ENCODE measurements at places on chromosomes 1 and 21.

DNA sequence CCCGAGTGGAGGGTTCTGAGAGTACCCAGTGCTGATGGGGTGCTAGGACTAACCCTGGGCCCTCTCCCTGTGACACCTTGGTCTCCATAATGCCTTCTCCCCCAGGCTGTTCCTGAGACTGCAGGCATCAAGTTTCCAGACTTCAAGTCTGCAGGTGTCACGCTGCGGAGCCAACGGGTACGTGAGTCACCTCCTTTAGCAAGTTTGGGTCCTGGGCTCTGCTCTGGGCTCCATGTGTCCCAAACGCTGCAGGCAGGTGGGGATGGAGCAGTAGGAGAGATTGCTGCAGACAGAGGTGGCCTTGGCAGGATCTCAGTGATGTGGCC is 6.0 kb downstream of the DMAP1 start:
- no peak for DNase-seq

- DNase-seq = no peak
Observed at GRCh38 chr1:160706526-160707235, 4.9 kb downstream of the CD48 start.

DNA sequence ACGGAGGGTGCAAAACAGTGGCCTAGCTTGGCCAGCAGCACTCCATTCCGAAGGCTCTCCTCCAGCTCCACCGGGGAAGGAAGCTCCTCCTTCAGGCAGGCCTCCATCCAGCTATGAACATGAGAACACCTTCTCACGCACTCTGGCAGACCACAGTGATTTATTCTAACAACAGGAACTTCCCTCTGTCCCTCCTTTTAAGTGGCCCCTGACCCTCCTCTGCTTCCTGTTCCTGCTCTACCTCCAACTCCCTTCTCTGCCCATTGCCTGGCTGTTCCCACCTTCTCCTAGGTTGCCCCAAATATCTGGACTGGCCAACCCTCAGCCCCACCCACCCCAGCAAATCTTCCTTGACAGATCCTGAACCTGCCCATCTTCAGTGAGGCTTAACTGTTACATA is 5.9 kb downstream of the IQGAP3 start:
- no peak for DNase-seq

DNA sequence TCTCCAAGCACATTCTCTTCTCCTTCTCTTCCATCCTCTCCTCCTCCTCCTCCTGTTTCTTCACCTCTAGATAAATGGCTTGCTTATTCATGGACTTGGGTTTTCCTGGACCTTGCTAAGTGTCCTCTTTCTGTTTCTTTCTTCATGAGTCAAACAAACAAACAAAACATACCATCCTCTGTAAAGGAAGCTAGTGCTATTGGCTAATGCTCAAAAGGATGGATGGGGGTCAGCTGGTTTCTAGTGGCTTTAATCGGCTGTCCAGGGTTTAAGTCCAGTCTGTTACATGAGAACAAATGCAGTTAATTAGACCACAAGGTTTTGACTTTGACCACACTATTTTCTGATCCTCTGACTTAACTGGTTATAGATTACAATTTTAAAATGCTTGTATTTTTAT is 83.8 kb upstream of the TSPAN2 start:
- peak; percentile 4 for DNase-seq

- no peak for DNase-seq
Observed at GRCh38 chr1:186442651-186443375, 18.1 kb downstream of the PDC start.

- DNase-seq = peak; percentile 85
Observed at GRCh38 chr21:34807146-34807880, 138.5 kb downstream of the CLIC6 start.

GRCh38 chr1:86703696-86704457 is 499 bp upstream of the SH3GLB1 start:
- peak; percentile 22 for DNase-seq

- no peak for DNase-seq
Observed at GRCh38 chr1:56459260-56459659, 120.1 kb downstream of the PLPP3 start.

DNA sequence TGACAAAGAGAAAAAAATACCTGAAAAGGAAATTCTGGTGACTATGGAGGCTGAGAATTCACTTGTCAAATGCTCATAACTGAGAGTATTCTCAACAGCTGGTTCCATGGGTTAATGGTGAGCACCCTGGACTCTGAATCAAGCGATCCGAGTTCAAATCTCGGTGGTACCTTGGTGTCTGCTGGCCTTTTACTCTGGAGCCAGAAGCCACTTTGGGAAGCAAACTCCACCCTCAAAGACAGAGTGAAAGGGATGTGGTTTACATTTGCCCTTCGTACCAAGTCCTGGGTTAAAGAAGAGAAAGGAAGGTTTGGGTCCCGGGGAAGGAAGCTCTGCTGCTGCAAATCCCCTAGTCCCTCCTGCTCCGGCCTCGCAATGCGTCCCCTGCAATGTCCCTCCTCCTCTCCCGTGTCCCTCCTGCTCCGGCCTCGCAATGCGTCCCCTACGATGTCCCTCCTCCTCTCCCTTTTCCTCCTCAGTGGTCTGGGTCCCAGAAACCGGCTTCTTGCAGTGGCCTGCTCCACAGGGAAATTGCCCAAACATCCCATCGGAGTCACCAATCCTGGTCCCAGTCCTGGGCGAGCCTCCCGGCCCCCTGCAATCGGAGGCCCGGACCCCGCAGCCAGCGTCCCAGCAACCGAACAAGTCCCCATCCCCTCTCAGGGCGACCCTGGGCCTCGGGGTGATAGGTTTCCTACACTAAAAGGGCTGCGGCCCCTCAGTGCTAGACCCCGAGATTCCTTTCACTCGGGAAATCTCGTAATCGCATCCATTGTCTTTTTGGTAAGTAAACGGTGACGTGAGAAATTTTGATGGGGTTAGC is 129.4 kb downstream of the PPIAL4G start:
- DNase-seq = no peak

DNA sequence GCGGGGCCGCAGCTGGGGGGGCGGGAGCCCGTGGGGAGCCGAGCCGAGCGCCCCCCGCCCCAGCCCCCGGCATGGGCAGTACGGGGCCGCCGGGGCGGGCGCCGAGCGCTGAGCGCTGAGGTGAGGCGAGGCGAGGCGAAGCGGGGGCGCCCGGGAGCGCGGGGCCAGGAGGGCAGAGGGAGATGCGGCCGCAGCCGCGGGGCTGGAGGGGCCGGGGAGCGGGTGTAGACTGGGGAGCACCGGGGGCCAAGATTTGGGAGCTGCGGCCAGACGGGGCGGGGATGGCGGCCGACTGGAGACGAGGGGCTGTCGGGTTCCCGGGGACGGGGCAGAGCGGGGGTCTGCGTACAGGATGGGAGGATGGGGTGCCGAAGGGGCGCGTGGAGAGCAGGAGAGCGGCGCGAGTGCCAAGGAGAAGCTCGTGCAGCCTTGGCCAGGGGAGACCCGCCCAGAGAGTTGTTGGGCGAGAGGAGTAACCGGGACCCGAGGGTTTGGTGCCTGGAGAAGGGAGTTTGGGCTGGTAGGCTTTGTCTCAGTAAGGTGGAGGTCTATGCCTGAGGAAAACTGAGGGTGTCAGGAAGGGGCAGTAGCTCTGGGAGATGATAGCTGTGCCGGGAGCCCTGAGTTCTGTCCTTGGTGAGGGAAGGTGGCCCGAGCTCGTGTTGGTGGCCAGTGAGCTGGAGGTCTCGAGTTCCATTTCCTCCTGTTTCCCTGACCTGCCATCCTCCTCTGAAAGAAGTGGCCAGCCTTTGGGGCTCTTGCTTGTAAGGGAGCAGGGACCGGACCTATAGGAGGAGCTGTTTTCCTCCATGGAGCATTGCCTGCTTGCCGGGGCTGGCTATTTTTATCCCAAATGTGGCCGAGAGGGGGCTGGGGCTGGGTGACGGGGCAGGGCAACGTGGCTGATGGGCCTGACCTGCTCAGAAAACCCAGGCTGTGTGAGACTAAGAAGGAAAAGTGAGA is 539 bp downstream of the ATP8B2 start:
- DNase-seq = peak; percentile 91

- no peak for DNase-seq
Observed at GRCh38 chr1:184255560-184255959, 131.3 kb upstream of the C1orf21 start.

DNA sequence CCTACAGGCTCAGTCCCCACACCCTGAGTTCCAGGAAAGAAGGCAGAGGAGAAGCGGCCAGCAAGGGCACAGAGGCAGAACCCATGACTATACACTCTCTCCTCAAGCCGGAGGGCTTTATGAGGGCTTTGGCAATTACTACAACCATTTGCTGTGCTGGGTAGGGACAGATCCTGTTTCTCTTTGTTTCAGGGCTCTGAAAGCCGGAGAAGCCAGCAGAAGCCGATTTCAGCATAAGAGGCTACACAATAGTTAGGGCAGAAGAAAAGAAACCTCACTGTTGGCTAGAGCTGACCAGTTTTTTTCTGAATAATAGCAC is 13.9 kb downstream of the GPR3 start:
- DNase-seq = no peak

- no peak for DNase-seq
Observed at GRCh38 chr1:232600424-232601258, 29.3 kb downstream of the SIPA1L2 start.

DNA sequence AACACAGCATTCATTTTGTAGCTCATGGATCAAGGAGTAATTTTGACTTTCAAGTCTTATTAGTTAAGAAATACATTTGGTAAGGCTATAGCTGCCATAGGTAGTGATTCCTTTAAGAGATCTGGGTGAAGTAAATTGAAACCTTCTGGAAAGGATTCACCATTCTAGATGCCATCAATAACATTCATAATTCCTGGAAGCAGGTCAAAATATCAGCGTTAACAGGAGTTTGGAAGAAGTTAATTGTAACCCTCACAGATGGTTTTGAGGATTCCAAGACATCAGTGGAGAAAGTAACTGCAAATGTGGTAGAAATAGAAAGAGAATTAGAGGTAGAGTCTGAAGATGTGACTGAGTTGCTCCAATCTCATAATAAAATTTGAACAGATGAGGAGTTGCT is 216.6 kb downstream of the GREM2 start:
- DNase-seq = no peak

GRCh38 chr1:212610575-212610967 is 2.0 kb downstream of the ATF3 start:
- no peak for DNase-seq

DNA sequence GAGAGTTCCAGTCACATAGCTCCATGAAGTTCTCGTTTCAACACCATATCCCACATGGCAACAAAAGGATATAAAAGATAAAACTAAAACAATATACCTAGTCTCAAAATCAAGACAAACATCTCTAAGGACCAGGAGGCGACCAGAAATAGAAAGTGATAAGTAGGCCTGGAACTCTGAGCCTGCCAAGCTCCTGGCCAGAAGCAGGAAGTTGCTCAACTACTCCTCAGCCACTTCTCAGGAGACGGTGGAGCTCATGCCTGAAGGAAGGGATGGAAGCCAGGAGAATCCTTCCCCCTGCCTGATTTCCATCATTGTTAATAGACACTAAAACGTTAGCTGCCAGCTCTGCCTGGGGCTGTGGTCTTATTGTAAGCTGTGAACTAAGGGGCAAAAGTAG is 94.7 kb downstream of the DISP1 start:
- peak; percentile 81 for DNase-seq

DNA sequence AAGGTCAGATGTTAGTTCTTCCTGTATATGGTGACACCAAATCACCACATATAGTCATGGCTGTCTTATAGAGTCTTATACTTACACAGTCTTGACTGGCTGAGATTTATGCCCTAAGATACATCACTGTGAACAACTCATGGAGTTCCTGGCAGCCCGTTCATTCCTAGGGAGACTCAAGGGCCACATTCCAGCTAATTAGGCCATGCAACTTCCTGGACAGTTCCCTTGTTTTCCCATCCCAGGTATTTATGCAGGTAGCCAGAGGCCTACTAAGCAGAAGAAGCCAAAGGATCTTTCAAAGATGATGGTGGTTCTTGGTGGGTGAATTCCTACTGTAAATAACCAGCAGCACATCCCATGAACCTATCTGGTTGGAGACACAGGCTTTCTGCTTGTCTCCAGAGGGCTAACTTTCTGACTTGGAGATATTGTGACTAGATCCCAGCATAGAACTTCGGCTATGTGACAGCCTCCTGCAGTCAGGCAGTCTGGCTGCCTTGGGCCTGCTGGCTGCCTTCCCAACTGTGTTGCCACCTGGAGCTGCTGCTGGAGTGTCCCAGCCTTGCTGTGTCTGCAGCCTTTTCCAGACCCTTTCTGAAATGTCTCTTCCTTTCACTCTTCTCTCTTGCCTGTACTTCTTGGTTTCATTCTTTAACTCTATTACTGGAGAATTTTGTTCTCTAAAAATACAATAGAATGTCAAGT is 283.8 kb downstream of the CACNA1E start:
- DNase-seq = no peak

GRCh38 chr1:24100945-24101737 is 10.8 kb downstream of the MYOM3 start:
- no peak for DNase-seq

DNA sequence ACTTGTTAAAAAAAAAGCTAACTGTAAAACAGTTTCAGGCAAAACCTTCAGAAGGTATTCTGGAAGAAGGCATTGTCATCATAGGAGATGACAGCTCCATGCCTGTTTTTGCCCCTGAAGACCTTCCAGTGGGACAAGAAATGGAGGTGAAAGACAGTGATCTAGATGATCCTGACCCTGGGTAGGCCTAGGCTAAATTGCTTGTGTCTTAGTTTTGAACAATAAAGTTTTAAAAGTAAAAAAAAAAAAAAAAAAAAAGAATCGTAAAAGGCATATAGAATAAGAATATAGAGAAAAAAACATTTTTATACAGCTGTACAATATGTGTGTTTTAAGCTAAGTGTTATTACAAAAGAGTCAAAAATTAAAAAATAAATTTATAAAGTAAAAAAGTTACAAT is 106.6 kb upstream of the PLXNA2 start:
- no peak for DNase-seq

DNA sequence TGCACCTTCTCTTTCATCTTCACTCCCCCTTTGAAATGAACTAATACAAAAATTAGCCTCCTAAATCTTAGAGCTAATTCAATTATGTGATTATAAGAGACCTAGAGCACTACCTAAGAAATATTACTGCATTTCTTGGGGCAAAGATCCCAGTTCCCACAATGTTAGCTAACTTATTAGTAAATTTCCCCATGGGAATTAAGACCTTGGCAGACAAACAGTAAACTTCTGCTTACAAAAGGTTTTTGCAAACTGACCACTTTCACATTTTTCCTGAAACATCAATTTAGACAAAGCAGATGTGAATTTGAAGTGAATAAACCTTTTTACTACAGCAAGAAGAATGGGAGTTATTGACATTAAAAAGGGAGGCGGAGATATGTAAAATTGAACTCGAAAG is 34.6 kb upstream of the LHX8 start:
- DNase-seq = no peak

- DNase-seq = no peak
Observed at GRCh38 chr1:88503646-88504045, 180.4 kb upstream of the PKN2 start.
